ENCODE measurements at places on chromosomes 3 and 15.

DNA sequence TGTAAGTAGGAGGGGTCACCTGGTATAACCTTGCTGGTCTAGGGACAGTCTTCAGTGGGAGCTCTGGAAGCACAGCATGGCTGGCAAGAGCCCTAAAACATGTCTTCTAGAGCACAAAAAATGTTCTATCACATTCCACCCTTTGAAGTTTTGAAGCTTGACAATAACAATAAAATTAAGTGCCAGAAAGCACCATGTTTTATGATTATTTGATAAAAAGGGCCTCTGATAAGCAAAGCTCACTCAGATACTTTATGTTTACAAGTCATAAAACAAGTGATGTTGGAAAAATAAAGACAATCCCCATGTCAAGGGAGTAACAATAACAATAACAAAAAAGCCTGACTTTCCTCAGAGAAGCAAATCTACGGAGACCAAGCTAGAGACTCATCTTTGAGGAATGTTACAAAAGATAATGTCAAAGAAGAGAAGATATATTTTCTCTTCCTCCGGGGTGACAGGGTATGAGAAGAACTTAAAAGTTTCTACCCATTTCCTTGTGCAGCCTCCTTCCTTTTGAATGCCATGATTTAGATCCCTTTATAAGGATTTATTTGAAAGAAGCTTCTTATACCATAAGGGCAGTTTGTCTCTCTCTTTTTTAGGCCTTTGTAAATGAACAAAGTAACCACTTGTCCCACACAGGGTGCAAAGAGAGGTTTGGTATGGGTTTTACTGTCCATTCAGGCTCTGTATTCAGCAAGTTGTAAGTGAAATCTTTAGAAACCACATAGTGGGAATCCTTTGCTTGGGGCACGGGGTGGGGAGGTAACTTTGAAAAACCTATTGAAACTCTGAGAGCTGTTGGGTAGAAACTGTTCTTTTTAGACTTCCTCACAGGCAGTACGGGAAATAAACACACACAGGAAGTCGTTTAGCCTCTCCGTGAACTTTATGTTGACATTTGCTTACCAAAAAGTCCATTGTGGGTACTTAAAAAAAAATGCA lies 109.6 kb upstream of the RBMS3 start:
- no peak for DNase-seq

DNA sequence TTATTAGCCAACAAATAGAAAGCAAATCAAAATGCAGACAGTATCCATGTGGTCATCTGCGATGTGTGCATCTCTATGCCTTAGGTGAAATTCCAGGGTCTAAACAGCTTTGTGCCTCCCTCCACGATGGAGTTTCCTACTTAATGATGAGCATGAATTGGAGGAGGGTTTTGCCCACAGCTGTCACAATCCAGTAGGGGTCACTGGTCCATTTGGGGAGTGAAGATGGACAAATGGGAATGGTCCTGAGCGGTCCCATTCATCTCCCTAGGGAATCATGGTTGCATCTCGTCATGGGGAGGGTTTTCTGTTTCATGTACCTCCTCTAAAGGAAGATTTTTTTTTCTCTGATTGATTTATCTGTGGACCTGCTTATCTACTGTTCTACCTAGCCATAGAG lies 358.0 kb downstream of the PTPRG start:
- no peak for DNase-seq

DNA sequence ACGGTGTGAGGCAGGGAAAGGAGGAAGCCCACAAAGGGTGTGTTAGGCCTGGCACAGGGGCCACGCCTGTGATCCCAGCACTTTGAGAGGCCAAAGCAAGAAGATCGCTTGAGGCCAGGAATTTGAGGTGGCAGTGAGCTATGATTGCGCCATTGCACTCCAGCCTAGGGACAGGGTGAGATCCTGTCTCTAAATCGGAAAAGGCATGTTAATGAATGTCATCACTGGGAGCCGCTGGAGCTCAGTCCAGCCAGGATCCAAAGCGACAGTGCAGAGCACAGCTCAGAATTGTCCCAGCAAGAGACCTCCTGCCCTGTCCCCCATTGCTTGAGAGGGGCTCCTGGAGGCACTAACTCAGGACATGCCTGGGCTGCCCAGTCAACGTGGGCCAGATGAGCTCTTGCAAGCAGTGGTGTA lies 15.0 kb upstream of the FBLN2 start:
- no peak for DNase-seq

GRCh38 chr3:129028866-129029265 lies 27.8 kb downstream of the EFCC1 start:
- DNase-seq: no peak

GRCh38 chr3:58102390-58102750 lies 94.1 kb downstream of the FLNB start:
- DNase-seq: no peak

GRCh38 chr3:84039099-84039498 lies 919.7 kb upstream of the CADM2 start:
- DNase-seq: no peak

GRCh38 chr3:96201463-96201862 lies 612.9 kb upstream of the EPHA6 start:
- DNase-seq: no peak

GRCh38 chr3:159881208-159881607 lies 107.4 kb upstream of the IL12A start:
- DNase-seq: no peak

- no peak for DNase-seq
Observed at GRCh38 chr3:4704552-4704951, 211.4 kb downstream of the ITPR1 start.

DNA sequence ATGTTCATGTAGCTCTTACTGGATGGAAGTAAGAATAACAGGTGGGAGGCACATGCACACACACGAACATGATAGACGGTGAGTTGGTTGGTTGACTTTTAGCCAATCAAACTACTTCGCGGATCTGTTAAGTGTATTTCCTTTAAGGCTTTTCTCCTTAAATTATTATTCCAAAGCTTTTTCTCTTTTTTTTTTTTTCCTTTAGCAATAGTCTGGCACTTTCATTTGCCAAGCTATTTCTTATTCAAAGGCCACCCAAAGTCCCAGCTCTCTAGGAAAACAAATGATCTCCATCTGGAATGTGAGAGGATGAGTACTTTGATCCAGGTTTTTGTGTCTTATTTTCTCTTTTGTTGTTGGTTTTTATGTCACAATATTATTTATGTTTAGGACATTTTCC lies 141.1 kb downstream of the TPRG1 start:
- DNase-seq: no peak

DNA sequence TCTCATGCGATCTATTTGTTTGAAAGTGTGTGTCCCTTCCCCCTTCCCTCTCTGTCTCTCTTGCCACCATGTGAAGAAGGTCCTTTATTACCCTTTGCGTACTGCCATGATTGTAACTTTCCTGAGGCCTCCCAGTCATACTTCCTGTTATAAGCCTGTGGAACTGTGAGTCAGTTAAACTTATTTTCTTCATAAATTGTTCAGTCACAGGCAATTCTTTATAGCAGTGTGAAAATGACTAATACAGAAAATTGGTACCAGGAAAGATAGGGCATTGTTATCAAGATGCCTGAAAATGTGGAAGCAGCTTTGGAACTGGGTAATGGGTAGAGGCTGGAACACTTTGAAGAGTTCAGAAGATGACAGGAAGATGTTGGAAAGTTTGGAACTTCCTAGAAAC lies 743.7 kb upstream of the NECTIN3 start:
- no peak for DNase-seq

DNA sequence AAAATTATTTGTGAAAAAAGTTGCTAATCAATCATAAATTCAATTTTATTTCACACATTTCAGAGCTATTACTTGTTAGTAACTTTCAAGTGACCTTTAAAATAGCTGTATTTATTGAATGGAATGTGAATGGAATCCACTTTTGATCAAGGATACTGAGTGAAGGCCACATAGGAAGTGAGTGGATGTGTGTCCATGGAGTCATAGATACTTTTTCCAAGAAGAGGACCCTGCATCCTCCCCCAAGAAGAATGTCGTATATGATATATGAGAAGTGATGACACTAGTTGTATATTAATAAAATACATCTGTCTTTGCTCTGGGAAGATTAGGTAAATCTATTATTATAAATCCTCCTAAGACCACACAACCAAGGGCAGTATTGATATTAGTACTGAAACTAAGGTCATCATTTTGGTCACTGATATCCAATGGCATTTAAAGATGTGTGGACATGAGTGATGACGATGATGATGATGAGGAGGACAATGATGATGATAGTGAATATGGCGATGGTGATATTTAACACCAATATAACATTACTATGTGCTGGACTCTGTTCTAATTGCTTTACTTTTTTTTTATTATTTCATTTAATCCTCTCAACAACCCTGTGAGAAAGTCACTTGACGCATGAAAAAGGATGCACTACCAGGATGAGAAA lies 493.0 kb upstream of the NR2F2 start:
- no peak for DNase-seq
